Right renal pelvis (tissue), 4 donors: ENCODE measurements at places on chromosomes 13 and 19.

DNA sequence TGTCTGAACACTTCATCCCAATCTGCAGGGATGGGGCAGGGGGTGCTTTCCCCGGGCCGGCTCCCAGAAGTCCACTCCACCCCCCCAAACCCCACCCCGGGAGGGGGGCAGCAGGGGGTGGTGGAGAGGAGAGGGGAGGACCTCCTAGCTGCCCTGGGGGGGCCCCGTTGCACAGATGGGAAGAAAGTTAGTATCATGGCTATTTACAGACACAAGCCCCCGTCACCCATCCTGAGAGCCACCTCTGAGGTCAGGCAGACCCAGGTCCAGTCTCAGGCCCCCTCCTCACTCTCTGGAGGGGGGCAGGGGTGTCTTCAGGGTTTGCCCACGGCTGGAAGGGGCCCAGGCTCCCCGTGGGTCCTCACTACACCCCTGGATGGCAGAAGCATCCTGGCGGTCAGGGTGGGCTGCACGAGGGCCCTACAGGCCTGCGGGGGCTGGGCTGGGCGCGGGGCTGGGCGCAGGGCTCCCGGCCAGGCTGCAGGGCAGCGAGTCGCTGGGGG is 5.8 kb upstream of the REXO1 start:
- no peak for DNase-seq

- no peak for DNase-seq
These were observed 5.7 kb downstream of the ZNF551 start for GRCh38 chr19:57687363-57688010.

GRCh38 chr19:5452594-5453565 is 2.3 kb upstream of the ZNRF4 start:
- DNase-seq, result no peak

DNA sequence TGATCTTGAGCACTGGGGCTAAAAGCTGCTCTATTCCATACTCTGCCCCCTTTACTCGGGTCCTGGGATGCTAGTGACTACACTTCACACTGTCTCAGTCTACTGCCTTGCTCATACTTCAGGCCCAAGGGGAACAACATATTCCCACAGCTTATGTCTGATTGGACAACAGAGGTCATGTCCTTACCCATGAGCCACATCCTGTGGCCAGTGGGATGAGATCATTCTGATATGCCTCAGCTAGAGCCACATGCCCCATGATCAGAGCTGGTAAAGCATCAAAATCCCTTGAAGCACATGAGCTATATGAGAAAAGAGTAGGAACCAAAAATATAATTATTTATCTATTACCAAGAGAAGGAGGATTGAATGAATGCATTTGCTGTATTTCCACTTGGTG is 290.1 kb upstream of the TSHZ3 start:
- no peak for DNase-seq

DNA sequence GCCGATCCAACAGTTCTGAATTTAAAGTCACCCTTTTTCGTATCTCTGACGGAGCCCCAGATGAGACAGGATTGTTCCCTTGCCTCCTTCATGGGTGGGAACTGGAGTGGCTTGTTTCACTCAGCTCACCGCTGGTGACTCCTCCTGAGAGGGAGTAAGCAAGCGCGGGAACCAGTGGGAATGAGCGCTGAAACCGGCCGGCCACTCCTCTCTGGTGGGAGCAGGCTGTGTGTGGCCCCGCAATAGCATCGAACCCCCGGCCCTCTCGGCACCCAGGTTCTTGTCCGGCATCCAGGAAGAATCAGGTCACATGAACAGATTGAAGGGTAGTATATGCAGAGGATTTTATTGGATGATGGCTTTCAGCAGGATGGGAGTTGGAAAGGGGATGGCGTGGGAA is 1211.6 kb upstream of the PCDH20 start:
- DNase-seq, result no peak

- no peak for DNase-seq
These were observed 126.7 kb downstream of the MAB21L1 start for GRCh38 chr13:35349673-35350278.

DNA sequence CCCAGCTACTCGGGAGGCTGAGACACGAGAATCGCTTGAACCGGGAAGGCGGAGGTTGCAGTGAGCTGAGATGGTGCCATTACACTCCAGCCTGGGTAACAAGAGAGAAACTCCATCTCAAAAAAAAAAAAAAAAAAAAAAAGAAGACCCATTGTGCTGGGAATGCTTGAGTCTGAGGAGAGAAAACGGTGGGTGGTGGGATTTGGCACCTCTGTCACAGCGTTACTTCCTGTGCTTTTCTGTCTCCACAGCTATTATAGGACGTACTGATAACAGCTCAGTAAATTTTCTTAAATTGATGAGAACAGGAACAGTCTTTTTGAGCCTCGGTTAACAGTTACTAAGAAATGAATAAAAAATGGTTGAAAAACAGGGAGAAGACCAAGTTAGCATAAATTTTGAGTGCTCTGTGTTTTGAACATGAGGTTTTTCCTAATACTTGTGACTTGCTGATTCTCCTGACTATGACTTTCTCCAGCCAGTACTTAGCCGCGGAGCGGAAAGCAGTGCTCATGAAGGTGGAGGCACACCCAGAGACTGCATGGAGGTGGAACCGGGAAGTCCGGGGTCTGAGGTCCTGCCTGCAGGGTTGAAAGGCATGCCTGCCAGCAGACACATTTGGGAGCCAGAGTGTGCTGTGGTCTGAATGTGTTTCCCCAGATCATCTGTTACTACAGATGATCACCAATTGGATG is 55.3 kb upstream of the TEX29 start:
- DNase-seq, result no peak

- no peak for DNase-seq
These were observed 1.4 kb downstream of the NPAS1 start for GRCh38 chr19:47020992-47021496.

- peak; percentile 39 for DNase-seq
These were observed at the start of gene ABCC4 for GRCh38 chr13:95301183-95301967. Gene ABCC4 (minus strand): TSS chr13:95301451. CDS start chr13:95301314, 137 bp downstream.

DNA sequence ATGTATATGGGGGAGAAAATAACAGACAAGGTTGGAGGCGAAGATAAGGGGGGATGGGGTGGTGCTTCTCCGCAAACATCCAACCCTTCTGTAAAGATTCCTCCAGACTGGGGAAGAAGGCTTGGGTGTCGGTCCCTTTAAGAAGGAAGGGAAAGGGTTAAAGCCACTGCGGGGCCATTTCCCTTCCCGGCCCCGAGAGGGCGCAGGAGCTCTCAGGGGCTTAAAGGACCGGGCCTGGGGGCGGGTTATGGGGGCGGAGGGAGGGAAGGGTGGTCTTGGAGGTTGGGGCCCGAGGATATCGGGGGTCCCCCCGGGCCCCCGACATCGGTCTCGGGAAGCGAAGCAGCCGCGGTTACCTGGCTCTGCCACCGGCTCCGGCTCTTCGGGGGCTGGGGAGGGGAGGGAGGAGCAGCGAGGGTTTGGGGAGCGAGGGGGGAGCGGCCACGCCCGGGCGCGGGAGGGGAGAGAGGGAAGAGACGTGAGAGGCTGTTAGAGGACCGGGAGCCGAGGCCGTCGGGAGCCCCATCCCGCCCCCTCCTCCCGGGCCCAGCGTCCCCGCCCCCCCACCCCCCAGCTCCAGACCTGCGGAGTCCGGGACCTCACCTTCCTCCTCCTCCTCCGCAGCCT is 2.8 kb downstream of the TNNT1 start:
- DNase-seq, result no peak
